ENCODE measurements at places on chromosomes 7 and 10.

DNA sequence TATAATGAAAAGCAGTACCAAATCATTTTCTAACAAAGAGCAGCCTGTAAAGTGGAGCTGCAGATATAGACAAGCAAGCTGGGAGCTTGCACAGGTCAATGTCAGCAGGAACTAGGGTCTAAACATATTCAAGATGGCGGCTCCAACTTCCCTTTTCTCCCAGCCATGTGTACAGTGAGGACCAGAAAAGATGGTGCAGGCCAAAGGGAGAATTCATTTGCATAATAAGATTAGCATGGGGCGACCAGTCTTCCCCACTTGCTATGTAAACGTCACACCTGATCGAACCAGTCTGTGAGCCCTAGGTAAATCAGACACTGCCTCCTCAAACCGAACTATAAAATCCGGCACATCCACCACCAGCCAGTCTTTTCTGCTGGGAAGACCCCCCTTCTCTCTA lies 4.4 kb upstream of the RAPGEF5 start:
- DNase-seq: no peak

DNA sequence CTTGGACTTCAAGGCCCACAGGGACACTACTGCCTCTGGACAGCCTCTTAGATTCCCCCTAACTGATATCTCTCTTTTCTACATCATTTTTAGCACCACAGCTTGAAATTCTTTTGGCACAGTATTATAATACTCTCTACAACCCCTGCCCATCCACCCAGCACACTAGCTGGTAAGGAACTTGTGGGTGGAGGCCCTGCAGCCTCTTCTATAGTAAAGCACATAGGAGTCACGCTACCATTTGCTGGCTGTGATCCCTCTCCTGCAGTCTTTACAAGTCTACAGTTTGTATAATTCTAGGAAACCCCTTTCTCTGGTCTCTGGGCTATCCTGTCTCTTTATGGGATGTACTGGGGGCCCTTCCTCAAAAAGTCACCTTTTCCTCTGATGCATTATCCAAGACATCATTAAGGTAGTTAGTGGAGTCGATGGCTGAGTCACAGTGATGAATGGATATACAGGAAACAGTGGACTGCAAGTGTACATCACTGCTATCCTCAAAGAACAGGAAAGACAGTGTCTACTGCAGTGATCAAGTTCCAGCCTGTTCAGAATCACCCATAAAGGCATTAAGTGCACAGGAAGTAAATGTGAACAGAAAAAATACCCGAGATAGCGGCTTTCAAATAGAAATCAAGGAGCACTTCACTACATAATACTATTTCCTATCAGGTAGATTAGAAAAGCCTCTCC lies 54.4 kb downstream of the STK17A start:
- no peak for DNase-seq

DNA sequence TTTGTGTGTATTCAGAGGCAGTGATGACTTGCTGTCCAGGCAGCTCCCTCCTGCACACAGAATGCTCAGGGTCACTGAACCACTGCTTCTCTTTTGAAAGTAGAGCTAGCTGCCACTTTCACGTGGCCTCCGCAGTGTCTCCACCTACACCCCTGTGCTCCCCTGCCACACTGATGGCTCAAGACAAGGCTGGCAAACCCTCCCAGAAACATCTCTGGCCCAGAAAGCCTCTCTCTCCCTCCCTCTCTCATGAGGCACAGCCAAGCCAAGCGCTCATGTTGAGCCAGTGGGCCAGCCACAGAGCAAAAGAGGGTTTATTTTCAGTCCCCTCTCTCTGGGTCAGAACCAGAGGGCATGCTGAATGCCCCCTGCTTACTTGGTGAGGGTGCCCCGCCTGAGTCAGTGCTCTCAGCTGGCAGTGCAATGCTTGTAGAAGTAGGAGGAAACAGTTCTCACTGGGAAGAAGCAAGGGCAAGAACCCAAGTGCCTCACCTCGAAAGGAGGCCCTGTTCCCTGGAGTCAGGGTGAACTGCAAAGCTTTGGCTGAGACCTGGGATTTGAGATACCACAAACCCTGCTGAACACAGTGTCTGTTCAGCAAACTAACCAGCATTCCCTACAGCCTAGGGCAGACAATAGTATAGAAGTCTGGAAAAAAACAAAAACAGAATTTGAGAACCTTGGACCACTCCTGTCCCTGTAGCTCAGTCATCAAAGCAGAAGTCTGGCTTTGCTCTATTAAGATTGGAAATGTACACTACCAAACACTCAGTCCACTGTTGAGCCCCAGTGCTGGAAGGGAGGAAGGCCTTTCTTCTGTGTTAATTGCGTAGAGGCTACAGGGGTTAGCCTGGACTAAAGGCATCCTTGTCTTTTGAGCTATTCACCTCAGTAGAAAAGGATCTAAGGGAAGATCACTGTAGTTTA lies 15.8 kb downstream of the SCD start:
- no peak for DNase-seq

DNA sequence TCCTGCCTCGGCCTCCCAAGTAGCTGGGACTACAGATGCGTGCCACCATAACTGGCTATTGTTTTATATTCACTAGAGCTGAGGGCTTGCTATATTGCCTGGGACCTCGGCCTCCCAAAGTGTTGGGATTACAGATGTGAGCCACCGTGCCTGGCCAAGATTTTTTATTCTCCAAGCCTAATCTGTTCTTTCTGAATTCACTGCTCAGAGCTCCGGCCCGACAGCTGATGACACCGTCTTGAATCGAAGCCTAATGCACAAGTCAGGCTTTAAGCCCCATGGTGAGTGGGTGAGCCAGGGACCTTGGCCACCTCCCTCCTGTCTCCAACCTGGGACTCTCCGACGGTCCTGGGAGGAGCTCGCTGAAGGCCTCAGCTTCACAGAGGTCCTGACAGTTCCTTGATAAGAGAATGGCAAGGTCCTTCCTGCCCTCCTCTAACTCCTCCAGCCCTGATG lies 338.9 kb downstream of the WDR37 start:
- DNase-seq: no peak

- DNase-seq: no peak
Observed at GRCh38 chr10:97174941-97175340, 10.8 kb downstream of the SLIT1 start.

- no peak for DNase-seq
Observed at GRCh38 chr10:36577126-36577525, 548.3 kb upstream of the ANKRD30A start.

DNA sequence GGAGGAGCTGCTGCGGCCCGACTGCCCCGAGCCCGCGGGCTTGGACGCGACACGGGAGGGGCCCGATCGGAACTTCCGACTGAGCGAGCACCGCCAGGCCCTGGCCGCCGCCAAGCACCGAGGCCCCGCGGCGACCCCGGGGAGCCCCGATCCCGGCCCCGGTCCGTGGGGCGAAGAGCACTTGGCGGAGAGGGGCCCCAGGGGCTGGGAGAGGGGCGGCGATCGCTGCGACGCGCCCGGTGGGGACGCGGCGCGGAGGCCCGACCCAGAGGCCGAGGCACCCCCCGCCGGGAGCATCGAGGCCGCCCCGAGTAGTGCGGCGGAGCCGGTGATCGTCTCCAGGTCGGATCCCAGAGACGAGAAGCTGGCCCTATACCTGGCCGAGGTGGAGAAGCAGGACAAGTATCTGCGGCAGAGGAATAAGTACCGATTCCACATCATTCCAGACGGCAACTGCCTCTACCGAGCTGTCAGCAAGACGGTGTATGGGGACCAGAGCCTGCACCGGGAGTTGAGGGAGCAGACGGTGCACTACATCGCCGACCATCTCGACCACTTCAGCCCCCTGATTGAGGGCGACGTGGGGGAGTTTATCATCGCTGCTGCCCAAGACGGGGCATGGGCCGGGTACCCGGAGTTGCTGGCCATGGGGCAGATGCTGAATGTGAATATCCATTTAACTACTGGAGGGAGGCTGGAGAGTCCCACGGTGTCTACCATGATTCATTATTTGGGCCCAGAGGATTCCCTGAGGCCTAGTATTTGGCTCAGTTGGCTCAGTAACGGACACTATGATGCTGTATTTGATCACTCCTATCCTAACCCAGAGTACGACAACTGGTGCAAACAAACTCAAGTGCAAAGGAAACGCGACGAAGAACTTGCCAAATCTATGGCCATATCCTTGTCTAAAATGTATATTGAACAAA lies 1.4 kb downstream of the OTUD1 start:
- no peak for DNase-seq

Measured in glomerular endothelial cell (primary cell).